ENCODE measurements at places on chromosomes 3 and 15.

GRCh38 chr3:142973217-142974009, 9.9 kb upstream of the PAQR9 start:
- DNase-seq: no peak

GRCh38 chr15:78420220-78420619, 17.8 kb upstream of the IREB2 start:
- no peak for DNase-seq

DNA sequence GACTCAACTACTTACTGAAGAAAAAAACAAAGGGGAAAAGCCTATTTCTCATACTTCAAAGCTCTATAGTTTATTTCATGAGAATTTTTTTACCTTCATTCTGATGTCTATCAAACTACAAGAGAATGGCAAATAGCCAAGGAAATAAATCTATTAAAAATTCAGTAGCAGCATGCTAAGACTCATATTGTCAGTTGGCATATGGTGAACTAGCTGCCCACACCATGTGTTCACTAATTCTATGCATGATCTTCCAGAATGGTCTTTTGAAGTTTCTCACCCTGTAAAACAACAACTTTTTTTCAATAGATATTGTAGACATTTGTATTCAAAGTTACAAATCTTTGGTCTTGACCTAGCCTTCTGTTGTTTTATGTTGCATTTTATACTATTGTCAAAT, 386.2 kb downstream of the RSL24D1 start:
- no peak for DNase-seq

DNA sequence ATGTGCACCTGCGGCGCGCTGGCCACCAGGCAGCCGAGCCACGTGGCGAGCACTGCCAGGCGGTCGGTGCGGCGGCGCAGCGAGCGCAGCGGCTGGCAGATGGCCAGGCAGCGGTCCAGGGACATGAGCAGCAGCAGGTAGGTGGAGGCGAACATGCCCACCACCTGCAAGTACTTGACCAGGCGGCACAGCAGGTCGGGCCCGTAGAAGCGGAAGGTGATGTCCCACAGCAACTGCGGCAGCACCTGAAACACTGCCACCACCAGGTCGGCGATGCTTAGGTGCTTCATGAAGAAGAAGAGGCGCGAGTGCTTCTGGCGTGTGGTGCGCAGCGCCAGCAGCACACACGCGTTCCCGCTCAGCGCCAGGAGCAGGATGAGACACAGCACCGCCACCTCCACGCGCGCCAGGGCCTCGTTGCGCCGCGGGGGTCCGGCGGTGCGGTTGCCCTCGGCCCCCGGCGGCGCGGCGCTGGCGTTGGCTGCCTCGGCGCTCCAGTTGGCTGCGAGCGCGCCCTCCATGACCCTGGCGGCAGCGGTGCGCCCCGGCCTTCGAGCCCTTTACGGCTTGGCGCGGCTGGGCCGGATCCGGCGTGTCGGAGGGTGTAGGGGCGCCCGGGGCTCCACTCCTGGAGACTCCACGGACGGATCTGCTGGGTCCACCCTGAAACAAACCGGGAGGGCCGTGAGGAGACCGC, 1.6 kb downstream of the OXTR start:
- DNase-seq: no peak

DNA sequence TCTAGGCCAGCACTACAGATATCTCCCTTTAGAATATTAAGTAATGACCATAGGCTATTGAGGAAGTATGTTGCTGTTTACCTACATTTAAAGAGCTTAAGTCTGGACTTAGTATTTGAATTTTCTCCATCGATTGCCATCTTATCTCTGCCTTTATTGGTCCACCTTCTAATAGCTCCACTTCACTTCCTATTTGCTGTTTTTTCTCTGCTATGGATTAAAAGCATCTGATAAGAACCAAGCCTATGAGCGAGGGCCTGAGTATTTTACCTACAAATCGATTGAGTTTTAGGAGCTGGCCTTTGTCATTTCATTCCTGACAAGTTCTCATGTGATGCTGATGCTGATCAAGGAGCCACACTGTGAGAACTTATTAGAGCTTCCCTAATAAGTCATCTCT, 52.6 kb upstream of the AKAP13 start:
- DNase-seq: no peak

- no peak for DNase-seq
These were observed 13.4 kb downstream of the TMEM207 start for GRCh38 chr3:190436331-190436730.

All from HFFc6 (cell line).